ENCODE measurements at places on chromosomes 1 and 21.

GRCh38 chr1:246647113-246647512 lies 77.1 kb upstream of the SCCPDH start:
- DNase-seq, result no peak

DNA sequence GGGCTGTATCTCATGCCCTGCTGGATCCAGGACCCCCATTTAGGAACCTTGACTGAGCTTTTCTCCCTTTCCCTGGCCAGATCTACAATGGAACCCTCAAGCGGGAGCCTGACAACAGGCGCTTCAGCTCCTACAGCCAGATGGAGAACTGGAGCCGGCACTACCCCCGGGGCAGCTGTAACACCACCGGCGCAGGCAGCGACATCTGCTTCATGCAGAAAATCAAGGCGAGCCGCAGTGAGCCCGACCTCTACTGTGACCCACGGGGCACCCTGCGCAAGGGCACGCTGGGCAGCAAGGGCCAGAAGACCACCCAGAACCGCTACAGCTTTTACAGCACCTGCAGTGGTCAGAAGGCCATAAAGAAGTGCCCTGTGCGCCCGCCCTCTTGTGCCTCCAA lies 29.8 kb downstream of the PKP1 start:
- no peak for DNase-seq

GRCh38 chr1:33462405-33463164 lies 9.9 kb upstream of the ZSCAN20 start:
- DNase-seq, result no peak

- DNase-seq, result no peak
Measured at GRCh38 chr1:57796616-57797015, 372.8 kb upstream of the DAB1 start.

GRCh38 chr1:48645883-48646282 lies 130.8 kb downstream of the BEND5 start:
- no peak for DNase-seq

- no peak for DNase-seq
Measured at GRCh38 chr1:225580238-225581099, 72.5 kb downstream of the ENAH start.

- no peak for DNase-seq
Measured at GRCh38 chr1:194378517-194378916, 1192.1 kb upstream of the B3GALT2 start.

DNA sequence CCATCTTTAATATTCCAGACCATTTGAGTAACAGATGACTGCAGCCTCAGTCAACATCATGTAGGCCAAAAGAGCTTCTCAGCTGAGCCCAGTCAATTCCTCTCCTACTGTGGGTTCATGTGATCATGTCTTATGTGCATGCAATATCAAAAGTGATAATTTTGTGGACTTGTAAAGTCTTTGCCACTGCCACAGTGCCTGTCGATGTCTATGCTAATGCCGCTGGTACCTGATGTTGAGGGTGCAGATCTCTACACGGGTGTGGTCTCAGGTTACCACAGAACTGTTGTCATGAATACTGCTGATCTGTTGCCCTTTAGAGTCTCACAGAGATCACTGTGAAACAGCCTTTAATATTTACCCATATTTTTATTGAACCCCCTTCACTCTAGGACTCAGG lies 11.3 kb upstream of the C1orf141 start:
- DNase-seq, result no peak

DNA sequence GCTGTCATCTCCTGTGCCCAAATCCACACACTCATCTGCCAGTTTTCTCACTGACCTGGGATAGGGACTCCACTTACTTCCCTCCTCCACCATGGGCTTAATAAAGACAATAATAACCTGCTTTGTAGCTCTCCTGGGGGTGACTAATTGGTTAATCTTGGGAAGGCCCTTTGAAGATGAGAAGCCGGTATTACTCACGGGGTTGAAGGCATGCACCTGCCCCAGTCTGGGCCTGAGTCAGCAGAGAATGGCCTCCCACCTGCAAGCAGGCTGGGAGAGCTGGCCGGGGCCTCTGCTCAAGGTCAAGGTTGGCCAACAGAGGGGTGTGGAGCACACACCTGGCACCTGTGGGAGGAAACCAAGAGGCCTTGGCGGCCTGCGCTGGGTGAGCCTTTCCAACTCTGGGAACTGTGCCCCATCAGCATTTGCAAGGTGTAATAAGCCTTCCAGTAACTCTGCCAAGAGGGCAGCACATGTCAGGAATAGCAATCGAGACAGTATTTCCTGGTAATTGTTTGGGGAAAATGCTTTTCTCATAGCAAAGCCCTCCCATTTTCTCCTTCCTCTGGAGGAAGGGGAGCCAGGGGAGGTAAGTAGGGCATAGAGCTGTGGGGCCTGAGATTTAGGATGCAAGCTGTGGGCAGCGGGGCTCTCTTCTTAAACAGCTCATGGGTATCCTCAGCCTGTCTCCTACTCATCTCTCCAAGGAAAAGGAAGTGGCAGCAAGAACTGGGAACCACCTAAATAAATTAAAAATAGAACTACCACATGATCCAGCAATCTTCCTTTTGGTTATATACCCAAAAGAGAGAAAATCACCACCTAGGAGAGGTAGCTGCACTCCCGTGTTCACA lies 49.0 kb downstream of the TOMM20 start:
- peak; percentile 98 for DNase-seq

DNA sequence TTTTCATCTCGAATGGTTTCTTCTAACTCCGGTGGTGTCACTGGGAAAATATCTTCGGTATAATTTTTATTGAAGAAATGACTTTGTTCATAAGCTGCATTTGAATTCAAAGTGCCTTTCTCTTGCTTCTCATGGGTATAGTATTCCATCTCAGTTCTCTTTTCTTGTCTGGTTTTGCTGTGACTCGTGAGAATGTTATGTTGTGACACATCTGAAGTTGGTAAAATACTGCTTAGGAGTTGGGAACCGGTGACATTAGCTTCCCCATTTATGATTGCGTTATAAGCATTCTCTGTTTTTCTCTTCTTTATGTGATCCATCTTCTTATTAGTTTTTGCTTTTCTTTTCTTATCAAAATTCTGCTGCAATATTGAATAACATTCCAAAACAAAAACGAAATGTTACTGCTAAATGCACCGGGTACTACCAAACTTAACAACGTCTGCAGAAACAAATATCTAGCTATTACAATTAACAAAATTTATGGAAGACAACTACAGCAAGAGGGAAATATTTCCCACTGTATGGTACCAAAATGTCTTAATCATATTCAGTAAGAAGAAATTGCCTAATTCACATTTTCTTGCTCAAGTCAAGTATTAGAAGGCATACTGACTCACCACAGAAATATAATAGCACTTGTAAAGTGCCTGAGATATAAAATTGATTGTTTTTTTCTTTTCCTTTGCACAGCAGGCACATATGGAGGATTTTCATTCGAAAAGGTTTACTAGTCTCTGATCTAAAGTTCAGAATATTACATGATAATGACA lies 15.5 kb downstream of the LRIF1 start:
- DNase-seq, result no peak

GRCh38 chr1:53931523-53931922 lies 14.0 kb downstream of the IFT25 start:
- DNase-seq, result no peak

DNA sequence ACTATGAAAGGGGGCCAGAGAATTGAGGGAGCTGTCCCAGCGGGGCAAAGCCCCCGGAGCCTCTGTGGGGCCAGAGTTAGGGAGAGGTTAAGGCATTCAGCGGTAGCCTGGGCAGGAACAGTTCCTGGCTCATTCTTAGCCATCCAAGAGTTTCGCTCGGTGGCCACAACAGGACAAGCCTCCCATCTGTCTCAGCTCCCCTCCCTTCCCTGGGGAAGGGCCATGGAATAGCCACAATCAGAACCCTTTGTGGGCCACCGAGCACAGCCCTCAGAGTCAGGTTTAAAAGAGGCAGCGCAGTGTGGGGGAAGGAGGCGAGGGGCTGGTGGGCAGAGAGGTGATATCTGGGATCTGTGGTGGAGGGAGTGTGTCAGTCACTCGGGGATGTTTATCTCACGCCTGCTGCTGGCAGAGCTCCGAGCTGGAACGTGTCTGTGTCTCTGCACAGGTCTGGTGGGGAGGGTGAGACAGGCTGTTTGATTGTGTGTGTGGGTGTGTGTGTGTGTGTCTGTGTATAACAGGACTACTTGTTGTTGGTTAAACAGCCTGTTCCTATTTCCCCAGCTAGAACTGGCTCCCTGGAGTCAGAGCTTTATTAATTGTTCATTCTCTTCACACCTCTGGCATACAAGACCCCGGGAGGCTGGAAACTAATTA lies 49.6 kb upstream of the GOLT1A start:
- no peak for DNase-seq

GRCh38 chr1:19735440-19736127 lies 64.1 kb downstream of the TMCO4 start:
- DNase-seq, result peak; percentile 60

DNA sequence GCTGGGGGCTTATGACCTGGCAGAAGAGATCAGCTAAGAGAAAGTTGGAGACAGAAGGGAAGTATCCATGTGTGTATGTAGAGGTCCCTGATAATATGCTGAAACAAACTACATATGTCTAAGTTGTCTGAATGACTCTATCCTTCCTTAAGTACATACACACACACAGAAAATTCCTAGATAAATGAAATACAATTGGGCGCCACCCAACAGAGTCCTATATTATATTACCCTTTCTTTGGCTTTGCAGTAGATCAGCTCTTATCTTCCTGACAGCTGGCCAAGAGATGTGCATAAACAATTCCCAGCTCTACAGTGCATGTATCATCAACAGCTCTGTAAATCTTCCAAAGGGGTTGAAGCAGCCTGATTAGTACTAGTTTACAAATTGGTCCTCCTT lies 40.1 kb downstream of the SORT1 start:
- DNase-seq, result no peak

DNA sequence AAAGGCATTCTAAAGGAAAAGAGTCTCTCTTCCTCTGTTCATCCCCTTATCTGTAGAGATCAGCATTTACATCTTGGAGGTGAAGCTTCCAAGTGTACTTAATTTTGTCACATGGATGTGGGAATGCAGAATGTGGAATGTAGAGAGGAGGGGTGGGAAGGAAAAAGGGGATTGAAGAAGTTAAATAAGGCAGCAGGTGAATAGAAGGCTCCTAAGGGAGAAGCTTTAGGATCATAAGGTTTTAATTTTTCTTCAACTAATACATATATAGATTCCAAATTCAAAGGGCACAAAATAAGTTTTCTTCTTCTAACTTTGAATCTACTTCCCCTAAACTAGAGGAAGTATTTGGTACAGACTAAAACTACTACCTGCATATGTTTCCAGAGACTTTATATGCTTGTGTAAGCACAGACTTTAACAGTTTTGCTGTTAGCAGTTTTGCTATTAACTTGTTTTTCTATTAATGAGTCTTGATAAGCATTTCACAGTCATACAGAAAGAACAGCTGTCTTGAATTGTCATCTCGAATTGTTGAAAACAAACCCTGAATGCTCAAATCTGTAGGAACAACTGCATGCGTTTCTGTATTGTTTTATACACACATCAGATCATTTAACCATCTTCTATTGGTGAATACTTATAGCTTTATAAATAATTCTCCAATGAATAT lies 12.7 kb downstream of the TENT5C start:
- no peak for DNase-seq

DNA sequence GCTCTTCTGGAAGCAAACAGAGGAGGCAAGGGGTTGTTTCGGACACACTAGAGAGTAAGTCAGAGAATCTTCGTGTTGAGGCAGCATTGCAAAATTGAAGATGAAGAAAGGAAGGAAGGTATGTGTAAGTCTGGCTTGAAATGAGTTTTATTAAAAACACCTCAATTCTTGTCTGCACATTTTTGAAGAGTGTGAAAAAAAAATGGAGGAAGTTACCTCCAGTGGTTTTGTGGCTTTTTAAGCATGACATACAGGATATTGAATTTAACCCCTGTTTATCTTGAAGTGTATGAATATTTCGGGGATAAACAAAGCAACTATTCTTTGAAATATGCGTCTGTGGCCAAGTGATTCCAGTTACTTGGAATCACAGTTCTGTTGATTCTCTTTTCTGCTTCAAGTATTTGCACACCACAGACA lies 203.2 kb upstream of the SGIP1 start:
- no peak for DNase-seq

DNA sequence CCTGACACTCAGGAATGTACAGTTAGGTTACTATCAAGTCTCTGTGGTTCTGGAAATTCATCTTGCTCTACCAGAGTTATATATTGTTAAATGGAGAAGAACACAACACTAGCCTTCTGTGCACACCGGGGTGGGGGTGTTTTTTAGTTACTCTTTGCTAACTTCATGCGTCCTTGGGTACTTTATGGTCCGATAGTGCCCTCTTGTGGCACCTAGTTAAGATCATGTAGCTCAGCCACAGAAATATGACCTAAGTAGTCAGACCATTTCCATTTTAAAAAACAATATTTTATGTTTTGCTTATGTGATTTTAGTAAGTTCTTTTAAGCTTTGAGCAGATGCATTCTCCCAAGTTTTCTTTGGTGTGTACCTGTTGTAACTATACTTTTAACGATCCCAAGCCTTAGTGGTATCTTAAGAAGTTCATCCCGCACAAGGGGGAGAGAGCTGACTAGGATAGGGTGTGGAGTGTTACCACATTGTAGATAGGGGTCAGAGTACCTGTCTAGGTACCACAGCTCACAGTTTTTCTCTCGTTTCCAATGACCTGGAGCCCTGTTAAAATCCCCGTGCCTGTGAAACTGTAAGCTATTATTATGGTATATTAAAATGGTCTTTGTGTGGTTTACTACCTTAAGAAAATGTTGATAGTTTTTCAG lies 20.6 kb upstream of the SH3D21 start:
- no peak for DNase-seq

- peak; percentile 43 for DNase-seq
Measured at GRCh38 chr1:201503397-201504176, 3.3 kb downstream of the CSRP1 start.

DNA sequence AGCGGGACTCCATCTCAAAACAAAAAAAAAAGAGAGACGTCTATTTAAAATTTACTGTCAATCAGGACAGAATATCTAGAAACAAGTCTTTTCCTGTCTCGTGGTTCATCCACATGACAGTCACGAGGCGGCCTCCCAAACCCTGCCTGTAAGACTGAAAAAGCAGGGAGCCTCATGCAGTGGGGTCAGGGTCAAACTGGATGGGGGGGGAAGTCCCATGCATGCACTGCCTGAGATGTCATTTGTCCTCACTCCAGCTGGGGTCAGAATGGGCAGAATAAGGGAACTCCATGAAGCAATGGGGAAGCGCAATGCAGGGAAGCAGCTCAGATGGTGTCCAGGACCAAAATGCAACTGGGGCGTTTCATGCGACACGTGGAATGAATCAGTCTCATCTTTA lies 85.5 kb downstream of the PIK3CD start:
- no peak for DNase-seq

GRCh38 chr1:175597969-175598765 lies 145.2 kb downstream of the TNR start:
- no peak for DNase-seq

- no peak for DNase-seq
Measured at GRCh38 chr1:75132812-75133619, 1.2 kb upstream of the LHX8 start.

GRCh38 chr1:41045740-41046139 lies 24.2 kb upstream of the SLFNL1 start:
- no peak for DNase-seq

Data from pancreas (tissue), 10 donors.